ENCODE measurements at places on chromosomes 7 and 10.

DNA sequence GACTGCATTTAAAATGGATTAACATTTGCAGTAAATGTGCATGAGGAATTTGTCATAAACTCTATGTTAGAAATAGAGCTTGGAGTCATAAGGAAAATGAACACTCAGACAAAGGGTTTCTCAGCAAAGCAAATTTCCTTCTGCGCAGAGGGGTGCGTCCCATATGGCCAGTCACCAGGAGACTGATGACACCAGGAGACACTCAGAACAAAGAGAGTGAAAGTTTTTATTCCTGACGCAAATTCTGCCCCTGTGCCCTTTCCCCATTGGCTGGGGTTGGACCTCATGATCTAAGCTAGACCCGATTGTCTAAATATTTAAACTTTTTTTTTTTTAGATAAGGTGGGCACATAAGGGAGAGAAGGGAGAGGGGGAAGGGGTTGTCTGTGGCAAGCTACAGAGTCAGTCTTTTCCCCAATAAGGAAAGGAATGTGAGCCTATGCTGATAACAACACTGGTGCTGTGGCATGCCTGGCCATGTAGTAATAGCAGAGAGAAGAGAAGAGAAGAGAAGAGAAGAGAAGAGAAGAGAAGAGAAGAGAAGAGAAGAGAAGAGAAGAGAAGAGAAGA is 202.0 kb downstream of the POM121L12 start:
- no peak for DNase-seq

DNA sequence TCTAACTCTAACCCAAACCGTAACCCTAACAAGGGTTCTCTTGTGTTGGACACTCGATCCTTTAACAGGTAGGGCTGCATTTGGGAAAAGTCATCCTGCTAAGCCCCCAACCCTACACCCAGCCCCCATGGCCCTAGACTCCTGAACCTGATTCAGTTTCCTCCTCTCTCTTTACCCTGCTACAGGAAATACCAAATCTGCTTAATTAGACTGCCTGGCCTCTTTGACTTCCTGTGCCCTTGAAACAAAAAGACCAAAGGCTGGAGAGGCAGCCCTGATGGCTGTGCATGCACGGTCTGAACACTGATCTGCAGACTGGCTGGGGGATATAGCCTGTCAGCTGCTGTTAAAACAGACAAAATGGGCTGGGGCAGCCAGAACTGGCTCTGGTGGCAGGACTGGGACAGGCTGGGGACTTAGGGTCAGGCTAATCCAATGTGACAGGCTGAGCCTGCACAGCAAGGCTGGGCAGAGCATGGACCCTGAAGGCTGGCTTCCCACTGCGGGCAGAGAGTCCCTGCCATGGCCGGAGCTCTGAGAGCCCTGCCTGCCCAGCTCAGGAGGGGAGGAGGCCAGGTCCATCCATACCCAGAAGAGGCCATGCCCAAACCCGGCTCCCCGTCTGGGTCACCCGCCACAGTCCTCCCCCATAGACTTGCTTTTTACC is 51.0 kb upstream of the MSMB start:
- DNase-seq: no peak

GRCh38 chr7:140619176-140619575 is 21.4 kb downstream of the DENND2A start:
- DNase-seq: no peak

DNA sequence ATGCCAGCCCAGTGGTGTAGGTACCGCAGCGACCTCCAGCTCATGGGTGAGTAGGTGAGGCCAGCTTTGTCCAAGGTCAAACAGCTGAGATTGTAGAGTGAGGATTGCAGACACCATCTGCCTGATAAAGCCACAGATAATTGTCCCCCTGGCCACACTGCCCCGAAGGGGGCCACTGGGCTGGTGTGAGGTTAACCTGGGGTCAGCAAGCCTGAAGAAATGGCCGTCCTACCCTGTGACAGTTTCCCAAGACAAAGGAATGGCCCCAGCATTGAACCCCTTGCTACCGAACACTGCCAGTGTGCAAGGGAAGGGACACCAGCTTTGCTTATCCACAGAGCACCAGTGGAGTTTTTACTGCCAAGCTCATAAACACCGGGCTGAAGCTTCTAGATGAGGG is 23.0 kb downstream of the ECHDC3 start:
- DNase-seq: no peak

DNA sequence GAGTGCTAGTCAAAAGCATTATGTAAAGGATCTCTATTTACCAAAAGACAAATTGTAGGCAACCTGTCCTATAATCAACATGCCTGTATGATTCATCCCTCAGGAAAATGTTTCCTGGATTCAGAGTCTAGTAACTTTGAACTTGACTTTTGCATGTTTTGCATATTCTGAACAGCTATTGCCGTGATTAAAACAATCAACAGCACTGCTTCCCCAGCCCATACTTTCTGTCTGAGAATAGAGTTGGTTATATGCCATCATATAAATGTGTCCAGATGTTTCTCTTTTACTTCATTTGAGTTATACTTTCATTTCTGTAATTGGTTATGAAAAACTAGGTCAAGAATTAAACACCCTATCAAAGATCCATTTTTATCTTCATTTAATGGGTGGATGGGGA is 83.5 kb downstream of the ZMYND11 start:
- DNase-seq: no peak

DNA sequence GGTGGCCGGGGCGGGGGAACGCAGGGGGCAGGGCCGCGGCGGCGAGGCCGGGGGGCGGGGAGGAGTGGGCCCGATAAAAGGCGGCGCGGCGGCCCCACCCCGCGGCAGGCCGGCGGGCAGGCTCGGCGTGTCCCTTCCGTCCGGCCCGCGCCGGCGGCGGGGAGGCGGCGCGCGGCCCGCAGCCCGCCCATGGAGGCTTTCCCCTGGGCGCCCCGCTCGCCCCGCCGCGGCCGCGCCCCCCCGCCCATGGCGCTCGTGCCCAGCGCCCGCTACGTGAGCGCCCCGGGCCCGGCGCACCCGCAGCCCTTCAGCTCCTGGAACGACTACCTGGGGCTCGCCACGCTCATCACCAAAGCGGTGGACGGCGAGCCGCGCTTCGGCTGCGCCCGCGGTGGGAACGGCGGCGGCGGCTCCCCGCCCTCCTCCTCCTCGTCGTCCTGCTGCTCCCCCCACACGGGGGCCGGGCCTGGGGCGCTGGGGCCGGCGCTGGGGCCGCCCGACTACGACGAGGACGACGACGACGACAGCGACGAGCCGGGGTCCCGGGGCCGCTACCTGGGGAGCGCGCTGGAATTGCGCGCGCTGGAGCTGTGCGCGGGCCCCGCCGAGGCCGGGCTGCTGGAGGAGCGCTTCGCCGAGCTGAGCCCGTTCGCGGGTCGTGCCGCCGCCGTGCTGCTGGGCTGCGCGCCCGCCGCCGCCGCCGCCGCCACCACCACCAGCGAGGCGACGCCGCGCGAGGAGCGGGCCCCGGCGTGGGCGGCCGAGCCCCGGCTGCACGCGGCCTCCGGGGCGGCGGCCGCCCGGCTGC is at the start of gene NANOS1:
TSS of gene NANOS1 (plus strand) at position 102 of the 808 bp plus-strand sequence. CDS start at position 190, 88 bp downstream.
- no peak for DNase-seq

DNA sequence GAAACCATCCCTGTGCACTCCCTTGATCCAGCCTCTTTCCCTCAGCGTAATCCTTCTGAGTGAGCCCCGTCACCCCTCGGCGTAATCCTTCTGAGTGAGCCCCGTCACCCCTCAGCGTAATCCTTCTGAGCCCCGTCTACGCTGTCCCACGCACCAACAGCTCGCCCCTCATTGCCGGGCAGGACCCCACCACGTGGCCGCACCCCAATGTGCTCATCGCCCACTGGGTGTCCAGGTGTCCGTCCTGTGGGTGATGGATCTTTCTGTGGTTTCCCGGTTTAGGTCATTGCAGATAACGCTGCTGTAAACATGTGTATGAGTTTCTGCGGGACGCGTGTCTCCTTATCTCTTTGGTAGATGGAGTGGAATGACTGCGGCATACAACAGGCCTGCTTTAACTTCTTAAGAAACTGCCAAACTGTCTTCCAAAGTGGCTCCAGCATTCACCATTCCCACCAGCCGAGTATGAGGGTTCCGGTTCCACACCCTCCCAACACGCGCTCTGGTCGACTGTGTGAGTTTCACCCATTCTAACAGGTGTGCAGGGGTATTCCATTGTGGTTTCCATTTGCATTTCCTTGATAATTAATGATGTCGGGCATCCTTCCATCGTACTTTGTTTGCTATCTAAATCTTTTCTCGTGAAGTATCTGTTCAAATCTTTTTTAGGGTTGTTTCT is 42.1 kb upstream of the NKX6-2 start:
- DNase-seq: no peak

DNA sequence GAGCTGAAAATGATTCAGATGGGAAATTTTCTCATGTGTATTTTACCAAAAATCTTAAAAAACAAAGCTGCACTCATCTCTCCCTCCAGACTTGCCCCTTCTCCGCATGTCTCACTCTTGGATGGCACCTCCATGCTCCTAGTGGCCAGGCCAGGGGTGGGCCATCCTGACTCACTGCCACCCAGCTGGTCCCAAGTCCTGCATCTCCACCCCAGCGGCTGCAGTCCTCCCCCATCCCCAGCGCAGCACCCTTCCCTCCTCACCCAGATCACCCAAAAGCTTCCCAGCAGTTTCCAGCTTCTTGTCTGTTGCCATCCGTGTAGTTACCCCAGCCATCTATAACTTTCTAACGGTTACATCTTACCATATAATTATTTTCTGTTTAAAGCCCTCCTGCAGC is 53.0 kb upstream of the INSIG1 start:
- no peak for DNase-seq

- no peak for DNase-seq
These were observed 222.9 kb upstream of the MKLN1 start for GRCh38 chr7:131104596-131105293.

DNA sequence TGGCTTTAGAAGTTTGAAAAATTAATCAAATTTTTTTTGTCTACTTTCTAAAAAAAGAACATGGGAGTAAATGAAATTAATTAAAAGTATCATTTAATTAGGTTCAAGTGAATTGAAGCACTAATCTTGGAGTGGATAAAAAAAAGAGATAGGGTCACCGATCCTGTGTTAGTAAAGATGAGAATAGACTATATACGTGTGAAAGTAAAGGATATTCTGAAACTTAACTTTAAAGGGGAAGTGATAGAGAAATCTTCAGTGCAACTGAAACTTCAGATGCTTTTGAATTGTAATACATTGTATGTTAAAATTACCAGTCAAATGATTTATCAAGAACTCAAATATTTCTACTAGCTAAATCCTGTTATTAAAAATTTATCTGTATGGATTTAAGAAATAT is 4.8 kb downstream of the NHLRC2 start:
- no peak for DNase-seq

DNA sequence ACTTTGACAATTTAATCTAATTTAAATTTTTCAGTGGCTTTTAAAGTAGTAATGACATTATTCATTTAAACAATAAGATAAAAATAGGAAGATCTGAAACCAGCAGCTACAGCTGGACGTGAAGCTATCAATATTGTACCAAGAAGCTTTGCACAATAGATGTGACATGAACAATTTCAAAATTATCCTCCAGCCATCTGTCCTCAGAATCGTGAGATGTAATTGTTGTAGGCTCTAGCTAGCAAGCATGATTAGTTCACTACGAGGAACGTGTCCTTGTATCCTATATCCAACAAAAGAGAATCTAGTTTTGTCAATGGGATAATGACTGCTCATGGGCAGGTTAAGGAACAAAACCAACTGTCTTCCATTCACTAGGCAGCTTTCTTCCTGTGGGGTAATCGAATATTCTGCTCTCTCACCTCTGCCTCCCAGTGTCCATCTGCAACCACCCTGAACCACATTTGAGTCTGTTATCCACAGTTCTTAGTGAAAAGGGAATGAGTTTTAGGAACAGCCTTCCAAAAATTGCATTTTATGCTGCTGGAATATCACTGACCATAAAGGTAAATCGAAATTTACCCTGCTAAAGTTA is 247.3 kb downstream of the PARD3 start:
- no peak for DNase-seq

- no peak for DNase-seq
These were observed 367.6 kb downstream of the DNAJB6 start for GRCh38 chr7:157704365-157704764.

- DNase-seq: no peak
These were observed 46.1 kb upstream of the R3HCC1L start for GRCh38 chr10:98088186-98088971.
